ENCODE measurements at places on chromosomes 2 and 18.

DNA sequence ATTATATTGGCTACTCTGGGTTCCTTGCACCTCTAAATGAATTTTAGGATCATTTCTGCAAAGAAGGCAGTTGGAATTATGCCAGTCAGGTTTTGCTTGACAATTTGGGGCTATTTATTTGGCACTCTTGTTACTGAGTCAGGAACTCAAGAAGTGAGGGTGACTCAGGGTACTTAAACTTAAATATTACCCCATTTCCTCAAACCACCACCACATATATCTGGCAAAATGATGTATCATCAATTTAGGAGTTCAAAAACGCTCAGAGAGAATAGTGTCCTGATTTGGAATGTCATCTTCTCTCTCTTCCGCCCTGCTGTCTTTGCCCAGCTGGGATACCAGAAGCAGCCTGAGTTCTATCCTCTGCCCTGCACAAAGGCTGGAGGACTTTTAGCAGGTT is 2.4 kb upstream of the THNSL2 start:
- DNase-seq, result no peak

DNA sequence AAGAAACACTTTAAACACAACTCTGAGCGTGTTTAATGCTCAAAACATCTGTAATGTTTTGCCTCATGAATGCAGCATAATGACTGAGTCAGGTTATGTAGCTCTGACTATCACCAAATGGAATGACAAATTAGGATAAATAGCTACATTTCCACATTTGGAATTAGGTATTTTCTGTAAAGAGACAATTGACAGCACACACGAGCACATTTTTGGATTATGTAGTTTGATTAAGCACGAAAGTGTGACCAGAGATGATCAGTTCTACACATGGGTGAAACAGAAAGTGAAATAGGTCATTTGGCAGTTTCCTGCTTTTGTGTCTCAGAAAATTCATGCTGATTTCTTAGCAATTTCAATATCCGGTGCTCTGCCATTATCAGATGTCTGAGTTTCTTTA is 29.0 kb downstream of the LPIN1 start:
- DNase-seq, result no peak

GRCh38 chr2:112290088-112290487 is 14.7 kb downstream of the ZC3H6 start:
- DNase-seq, result no peak

GRCh38 chr2:201994973-201995638 is 38.5 kb upstream of the FZD7 start:
- DNase-seq, result no peak

DNA sequence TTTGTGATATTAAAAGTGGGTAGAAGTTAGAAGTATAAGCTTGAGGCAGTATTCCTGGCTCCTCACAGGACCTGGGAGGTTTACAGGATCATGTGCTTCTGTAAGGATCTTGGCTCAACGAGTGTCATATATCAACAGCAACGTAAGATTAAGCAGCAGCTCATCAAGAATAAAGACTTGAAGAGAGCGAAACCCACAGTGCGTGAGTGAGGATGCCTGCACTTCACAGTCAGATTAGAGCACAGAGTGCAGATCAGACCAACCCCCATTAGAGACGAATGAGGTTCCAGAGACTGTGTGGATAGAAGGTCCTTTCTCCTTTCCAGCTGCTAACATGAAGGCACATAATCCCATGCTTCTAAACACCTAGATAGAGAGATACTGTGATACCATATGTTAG is 1656.7 kb upstream of the NXPH2 start:
- DNase-seq, result no peak

DNA sequence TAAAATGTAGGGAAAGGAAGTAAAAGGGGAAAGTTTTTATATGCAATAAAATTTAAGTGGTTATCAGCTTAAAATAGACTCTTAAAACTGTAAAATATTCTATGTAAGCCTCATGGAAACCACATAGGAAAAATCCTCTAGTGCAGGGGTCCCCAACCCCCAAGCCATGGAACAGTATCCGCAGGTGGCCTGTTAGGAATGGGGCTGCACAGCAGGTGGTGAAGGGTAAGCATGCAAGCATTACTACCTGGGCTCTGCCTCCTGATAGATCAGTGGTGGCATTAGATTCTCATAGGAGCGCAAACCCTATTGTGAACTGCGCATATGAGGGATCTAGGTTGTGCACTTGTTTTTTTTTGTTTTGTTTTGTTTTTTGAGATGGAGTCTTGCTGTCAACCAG is 1409.3 kb upstream of the CDH2 start:
- no peak for DNase-seq

DNA sequence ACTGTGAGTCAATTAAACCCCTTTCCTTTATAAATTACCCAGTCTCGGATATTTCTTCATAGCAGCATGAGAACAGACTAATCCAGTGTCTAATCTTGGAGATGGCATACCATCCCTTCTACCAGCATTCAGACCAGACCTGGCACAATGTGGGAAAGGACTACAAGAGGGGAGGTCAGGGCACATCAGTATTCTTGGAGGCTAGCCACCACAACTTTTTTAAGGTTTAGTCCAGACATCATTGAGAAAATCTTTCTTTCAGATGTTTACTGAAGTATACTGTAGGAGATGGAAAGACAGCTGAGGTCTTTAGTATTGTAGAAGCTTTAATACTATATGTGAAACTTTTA is 4.0 kb downstream of the RALB start:
- DNase-seq, result no peak

DNA sequence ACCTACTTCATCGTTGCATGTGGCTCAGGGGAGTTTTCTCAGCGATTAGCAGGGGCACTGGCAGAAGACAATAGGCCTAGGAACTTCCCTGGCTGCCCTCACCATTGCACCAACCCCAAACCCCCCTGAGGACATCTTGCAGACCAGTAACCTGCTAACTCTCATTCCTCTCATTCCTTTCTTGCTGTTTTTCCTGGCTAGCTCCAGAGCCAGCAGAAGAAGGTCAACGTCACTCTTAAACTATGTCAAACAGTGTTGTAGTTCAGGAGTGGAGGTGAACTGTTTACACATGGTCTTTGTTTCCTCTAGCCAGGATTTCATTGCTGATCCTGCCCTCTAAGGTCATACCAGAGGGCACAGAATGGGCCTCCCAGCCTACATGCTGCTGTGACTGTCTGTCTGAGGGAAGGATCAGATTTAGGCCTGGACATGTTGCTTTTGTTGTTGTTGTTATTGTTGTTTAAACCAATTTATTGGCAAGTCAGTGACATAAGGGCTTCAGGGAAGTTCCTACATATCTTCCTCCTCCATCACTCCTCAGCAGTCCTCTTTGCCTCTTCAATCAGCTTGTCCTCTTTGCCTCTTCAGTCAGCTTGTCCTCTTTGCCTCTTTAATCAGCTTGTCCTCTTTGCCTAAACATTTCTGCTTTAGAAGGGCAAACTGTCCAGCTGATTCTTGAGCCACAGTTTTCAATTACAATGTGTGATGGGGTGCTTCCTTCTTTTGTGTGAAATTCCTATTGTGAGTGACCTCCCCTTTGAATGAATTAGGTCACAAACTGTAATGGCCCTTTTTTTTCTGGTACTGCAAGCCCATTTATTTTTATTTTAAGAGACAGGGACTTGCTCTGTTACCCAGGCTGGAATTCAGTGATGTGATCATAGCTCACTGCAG is 471.9 kb upstream of the TNP1 start:
- no peak for DNase-seq

DNA sequence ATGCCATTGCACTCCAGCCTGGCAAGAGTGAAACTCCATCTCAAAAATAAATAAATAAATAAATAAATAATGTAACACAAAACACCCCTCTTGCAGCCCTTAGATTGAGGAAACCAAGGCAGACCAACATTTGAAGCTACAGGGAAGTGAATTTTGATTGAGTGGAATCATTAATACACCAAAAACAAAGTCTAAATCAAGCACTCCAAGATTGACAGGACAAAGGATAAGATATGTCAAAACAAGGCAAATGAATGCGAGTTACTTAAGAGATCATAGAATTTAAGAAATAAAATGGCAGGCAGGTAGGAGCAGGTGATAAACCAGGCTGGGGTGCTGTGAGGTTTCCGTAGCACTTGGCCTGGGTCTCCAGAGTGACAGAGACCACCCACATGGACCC is 54.9 kb upstream of the RAB12 start:
- no peak for DNase-seq

DNA sequence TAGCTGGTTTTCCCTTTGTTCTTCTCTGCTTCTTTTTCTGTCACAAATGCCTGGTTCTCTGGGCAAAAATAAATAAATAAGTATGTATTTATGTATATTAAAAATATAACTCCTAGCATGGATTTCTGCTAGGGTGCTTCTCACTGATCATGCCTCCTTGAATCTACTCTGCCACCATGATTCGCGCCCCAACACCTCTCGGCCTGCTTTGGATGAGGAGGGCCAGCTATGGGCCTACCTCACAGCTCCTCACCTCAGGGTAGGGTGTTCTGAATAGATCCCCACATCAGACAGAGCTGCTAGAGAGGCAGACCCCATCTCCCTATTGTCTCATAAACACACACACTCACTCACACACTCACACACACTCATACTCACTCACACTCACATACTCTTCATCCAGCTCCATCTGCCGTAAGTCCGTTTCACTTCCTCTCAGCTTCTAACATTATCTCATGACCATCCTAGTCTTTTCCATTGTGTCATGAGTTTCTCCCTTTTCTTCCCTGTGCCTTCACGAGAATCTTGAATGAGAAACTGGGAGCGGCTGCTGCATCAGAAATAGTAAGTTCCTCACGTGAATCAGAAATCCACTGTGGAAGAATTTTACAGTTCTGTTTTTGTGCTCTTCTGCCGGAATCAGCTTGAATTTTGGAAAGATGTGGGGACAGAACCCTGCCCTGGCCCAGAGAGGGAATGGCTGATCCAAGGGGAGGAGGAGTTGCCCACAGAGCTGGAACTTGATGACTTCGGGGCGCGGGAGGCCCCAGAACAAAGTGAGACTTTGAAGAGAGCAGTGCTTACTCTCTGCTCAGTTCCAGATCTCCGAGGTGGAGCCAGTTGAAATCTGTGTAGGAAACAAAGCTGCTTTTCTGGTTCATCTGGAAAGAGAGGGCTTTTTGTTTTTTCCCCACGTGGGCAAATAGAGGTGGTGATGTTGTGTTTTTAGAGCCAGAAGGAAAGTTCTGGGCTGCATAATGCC is 20.9 kb downstream of the ANXA4 start:
- no peak for DNase-seq

DNA sequence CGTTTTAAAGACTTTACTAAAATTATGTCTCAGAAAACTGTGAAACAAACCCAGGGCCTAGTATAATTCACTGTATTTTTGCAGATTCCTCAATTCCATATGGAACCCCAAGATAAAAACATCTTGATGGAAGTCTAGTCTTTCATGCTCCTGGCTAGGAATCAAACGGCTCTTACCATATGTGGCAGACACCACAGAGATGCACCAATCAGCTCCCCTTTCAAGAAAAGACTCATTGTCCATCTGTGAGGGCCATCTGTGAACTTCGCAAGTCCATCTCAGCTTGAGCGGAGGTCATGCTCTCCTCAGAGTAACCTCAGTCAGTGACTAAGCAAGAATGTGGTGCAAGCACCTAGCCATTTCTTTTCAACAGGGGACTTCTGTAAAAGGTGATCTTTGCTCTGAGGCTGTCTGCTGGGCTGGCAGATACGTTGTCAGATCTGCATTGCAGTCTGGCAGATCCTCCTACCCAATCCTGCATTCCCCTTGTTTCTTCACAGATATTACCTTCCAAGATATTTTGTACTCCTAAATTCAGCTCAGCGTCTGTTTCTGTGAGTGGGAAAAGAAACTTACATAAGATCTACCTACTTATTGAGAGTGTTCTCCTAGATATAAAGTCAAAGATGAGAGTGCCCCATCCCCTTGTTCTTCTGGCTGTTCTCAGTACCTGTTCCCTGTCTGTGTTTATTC is 419.3 kb downstream of the SPAG16 start:
- no peak for DNase-seq

DNA sequence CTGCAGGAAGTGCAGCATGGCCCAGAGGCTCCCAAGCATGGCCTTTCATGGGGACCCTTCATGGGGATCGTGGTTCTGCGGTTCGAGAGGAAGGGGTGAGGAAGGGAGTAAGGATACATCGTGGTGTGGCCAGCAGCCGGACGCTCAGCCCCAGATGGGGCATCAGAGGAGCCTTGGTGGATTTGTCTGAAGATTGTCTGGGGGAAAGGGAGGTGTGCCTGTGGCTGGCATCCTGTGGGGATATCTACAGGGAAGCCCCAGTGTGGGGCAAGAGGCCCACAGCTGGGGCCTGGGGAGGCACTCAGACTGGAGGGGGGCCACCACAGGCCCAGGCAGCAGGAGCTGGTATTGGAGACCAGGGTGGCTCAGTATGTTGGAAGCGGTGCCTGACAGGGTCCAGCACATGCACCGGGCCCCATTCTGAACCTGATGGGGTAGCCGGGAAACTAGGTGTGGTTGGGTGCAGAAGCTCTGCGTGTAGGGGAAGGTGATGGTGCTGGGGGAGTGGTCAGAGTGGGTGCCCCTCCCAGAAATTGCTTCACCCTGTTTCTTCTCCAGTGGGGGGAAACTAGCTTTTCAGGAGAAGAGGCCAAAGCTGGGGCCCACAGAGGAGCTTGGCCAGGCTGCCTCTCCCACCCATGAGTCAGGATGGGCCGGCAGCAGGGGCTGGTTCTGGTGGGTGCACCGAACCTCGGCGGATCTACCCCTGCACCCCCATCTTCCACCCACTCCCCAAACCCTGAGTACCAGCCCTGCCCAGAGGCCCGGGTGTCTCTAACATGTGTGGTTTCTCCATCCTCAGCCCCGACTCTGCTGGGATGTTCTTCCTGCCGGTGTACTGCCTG is 274.4 kb upstream of the HDAC4 start:
- DNase-seq, result no peak

GRCh38 chr18:62505669-62506494 is 16.9 kb upstream of the ZCCHC2 start:
- no peak for DNase-seq

DNA sequence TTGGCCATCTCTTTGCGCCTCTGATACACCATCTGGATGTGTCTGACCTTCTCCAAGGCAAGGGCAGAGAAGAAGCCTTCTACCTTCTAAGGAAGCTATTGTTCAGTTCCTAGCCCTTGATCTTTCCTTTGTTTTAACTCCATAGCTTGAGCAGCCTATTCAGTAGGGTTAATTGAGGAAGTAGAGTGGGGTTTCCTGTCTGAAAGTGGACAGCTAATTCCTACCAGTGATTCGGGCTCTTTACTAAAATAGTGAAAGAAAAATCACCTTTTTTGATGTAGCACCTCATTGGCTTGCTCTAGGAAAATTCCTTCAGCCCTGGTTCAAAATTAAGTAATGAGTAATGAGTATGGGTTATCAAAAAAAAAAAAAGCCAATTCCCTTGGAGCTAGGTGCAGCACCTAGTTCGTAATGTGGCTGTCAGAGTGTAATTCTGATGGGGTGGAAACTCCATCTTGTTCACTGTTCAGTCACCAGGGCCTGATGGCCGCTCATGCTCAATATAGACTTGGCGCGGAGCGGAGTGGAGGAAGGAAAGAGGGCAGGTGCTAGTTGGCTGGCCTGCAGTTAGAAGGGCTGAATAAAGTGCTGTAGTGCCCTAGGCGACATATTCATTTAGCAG is 2.9 kb upstream of the MGAT5 start:
- DNase-seq, result no peak

DNA sequence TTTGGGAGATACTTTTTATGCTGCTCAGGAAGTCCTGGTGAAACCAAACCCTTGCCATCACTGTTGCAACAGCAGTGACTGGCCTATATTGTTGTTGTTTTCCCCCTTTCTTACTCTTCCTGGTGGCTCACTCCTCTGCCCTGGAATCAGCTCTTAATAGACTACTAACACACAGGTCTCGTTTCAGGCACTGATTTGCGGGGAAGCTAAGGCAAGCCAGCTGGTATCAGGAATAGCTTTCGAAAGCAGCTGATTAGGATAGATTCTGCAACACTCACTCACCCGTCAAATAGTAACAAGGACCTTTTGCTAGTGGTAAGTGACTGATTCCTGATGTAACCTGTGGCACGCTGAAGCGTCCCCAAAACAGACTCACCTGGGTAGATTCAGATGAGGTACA is 360.4 kb downstream of the PLCL1 start:
- no peak for DNase-seq
